Natural killer cell treated with Interleukin-12 subunit alpha and Interleukin-12 subunit beta and Interleukin-15 and Interleukin-18, amount 100 ng/mL, for 72 hours (primary cell): ENCODE measurements at places on chromosomes 5 and 9.
A peak's percentile ranks its signal among the peaks of the same experiment; 100 is the strongest.

DNA sequence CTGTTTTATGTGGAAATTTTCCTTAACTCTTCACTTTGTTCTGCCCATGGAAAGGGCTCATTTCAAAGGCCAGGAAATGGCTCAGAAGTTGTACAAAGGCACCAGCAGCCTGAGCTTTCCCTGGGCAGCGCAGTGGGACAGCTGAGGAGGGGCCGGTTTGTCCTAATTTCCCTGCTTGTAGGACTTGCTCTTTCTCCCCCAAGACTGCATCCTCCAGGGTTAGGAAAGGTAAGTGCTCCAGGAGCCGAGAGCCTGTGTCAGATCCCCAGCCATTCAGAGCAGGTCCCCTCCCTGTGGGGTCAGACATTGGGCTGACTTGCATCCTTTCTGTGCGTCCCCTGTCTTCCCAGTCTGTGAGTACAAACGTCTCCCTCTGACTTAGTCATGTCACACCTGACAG is 43.5 kb downstream of the AGXT2 start:
- no peak for DNase-seq

DNA sequence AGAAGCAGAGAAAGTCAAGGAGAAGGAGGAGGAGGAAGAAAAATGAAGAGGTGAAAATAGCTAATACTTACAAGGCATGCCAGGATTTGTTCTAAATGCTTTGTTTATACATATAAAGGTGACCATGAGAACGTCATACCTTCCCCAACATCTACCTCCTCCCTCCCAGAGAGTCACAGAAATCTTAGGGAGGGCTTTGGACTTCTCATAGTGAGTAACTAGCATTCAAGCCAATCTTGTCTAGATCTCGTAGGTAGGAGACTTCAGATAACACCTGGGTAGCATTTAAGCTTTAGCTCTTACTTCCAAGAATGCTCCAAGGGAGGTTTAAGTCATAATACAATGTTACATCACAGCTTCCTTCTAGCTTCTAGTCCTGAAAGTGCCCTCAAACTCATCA is 36.5 kb upstream of the GPBP1 start:
- DNase-seq, result no peak

DNA sequence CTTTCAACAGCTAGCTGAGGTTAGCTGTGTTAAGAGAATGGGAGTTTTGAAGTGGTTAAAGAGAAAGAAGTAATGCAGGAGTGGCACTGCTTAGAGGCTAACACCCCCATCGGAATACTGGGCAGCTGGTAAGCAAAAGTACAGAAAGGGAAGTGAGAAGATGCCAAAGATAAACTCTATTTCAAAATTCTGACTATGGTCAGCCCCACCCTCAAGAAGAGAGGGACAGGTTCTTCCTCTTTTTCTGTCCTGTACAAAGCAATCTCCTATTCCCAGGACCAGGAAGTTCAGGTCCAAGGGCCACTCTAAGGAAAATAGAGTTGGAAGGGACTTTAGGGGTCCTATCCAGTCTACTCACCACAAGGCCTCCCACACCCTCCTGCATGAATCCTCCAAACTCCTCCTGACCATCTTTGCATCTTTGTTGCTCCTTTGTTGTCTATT is 45.9 kb upstream of the JAK2 start:
- peak; percentile 72 for DNase-seq

DNA sequence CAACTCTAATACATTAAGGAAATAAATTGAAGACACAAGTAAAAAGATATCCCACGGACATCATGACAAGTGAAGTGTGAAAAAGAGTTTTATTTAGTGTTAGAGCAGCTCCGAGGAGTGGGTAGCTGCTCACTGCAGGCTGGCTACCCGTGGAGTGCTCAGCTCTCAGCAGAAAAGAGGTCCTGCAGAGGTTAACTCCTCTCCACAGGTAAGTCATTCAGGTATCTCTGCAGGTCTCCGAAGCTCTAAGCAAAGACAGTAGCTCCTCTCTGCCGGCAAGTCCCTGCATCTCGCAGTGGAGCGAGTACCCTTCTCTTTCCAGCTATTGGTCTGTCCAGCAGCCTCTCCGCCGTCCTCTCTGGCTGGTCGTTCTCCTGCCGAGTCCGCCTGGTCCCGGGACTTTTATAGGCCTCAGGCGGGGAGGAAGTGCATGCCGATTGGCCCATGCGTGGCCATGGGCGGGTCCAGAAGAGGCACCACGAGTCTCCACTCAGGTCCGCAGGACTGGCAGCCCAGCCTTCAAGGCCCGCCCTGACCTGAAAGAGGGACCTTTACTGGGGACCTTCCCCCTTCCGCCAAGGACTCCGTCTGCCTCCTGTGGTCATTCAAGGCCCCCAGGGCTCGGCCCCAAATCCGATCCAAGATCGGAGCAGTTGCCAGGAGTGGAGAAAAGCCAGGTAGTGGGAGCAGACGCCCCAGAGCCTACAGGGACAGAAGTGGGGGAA is 29.9 kb downstream of the BTNL9 start:
- no peak for DNase-seq

DNA sequence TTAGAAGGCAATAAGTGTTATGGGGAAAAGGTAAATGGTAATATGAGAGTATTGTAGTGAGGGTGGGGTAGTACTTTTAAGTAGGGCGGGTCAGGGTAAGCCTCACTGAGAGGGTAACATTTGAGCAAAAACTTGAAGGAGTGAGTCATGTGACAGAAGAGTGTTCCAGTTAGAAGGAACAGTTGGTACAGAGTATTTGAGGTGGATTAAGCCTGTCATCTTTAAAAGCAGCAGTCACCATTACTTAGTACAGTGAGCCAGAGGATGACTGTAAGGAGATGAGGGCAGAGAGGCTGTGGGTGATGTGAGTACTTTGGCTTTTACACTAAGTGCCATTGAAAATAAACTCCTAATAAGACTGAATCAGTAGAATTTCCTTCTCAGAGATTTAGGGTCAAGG is 54.8 kb downstream of the UBAP1 start:
- no peak for DNase-seq

DNA sequence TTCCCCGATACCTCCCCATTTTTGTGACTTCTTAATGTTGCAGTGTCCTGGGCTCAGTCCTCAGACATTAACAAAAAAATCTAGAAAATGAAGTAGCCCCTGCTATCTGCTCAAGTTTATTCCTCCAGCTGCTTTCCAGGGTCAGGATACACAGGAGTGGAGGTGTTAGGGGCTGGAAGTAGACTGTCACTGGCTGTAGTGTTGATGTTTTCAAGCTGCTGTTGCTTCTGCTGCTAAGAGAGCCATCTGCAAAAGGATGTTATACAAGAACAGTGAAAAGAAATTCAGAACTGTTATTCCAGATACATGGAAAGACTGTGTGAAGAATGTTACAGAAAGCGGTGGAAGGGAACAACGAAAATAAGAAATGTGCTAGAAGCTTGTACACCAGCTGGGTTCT is 10.7 kb downstream of the CD14 start:
- no peak for DNase-seq

- DNase-seq, result no peak
Observed at GRCh38 chr5:28855626-28856025, 1817.2 kb upstream of the CDH9 start.

GRCh38 chr5:56873056-56873455 is 36.3 kb upstream of the SETD9 start:
- DNase-seq, result no peak

DNA sequence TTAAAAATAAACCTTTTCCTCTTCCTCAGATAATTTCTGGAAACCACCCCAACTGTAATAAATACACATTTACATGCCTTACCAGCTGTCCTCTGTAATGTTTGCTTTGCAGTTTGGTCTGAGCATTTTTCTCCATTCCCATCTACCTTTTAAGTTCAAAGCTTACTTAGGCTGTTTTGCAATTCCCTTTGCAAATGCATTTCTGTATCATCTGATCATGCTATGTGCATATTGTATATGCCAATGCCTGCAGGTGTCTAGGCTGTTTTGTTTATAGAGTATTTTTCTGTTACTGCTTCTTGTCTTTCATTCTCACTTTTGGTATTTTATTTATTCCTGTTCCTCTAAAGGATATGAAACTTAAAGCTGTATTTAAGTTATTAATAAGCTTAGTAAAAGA is 86.3 kb downstream of the SLC44A1 start:
- no peak for DNase-seq

DNA sequence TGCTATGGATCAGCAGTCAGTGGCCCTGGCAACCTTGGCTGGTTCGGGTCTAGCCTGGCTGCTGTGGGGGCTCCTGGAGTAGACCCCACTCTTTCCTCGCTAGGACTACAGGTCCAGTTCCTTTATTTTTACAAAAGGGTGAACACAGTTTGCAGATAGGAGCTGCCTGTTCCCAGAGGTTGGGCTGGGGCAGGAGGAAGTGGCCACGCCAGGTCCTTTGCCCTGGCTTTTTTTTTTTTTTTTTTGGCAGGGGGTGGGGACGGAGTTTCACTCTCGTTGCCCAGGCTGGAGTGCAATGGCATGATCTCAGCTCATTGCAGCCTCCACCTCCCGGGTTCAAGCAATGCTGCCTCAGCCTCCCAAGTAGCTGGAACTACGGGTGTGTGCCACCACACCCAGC is 7.9 kb downstream of the SLC2A6 start:
- DNase-seq, result no peak

GRCh38 chr5:141514330-141515133 is 25.7 kb downstream of the PCDHGC5 start:
- DNase-seq, result no peak

- DNase-seq, result no peak
Observed at GRCh38 chr5:61289241-61289640, 42.8 kb upstream of the ZSWIM6 start.

DNA sequence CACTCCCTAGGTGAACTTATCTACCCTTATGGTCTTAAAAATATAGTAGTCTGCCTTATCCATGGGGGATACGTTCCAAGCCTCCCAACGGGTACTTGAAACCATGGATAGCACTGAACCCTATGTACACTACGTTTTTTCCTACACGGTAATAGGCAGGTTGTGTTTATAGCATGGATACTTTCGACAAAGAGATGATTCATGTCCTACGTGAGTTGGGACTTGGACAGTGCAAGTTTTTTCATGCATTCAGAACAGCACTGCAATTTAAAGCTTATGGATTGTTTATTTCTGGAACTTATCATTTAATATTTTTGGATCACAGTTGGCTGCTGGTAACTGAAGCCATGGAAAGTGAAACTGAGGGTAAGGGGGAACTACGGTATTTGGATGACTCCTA is 88.1 kb downstream of the CNTLN start:
- no peak for DNase-seq

- DNase-seq, result no peak
Observed at GRCh38 chr5:110869927-110870326, 131.1 kb downstream of the SLC25A46 start.

GRCh38 chr5:150060471-150060870 is 25.9 kb downstream of the CSF1R start:
- no peak for DNase-seq

GRCh38 chr9:69949396-69949795 is 94.3 kb upstream of the MAMDC2 start:
- DNase-seq, result no peak

DNA sequence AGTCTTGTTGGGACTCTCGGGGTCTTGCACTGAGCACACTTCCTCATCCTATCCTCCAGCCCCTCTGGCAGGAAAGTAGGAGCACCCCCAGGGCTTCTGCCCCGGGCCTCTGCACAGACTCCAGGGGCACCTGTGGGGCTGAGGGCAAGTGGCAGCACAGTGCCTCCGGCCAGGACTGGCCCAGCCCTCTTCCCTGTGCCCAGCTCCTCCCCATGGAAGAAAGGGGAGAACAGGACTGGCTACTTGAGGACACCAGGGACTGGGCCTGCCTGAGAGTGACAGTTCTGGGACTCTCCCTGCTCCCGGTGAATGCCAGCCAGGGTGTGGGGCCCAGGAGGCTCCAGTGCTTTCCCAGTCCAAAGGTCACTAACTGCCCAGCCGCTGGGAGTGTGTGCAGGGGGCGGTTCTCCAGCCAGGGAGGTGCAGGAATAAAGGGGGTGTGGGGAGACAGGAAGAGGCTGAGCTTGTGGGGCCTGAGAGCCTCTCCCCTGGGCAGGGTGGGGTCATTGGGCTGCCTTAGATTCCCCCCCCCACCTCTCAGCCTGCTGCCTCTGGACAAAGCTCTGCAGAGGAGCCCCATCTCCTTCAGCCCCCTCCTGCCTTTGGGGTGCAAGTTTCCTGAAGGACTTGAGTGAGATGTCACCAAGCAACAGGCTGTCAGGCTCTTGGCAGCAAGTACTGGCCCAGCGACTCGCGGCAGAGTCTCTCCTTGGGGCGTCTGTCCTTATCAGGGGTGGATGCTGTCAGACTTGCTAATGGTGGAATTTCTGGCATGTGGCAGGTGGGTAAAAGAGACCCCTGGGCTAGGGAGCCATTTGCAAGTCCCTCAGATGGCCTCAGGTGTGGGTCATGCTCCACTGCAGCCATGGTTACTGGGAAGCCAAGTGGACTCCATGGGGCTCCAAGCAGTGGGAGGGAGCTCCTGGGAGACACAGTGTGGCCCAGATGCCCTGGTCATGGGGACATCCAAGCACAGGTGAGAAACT is 19.1 kb upstream of the JADE2 start:
- no peak for DNase-seq

- DNase-seq, result no peak
Observed at GRCh38 chr5:171628633-171628974, 157.0 kb upstream of the SMIM23 start.

- DNase-seq, result no peak
Observed at GRCh38 chr5:125249400-125249799, 503.0 kb upstream of the ZNF608 start.

GRCh38 chr9:86585422-86586143 is 231.4 kb upstream of the TUT7 start:
- no peak for DNase-seq

DNA sequence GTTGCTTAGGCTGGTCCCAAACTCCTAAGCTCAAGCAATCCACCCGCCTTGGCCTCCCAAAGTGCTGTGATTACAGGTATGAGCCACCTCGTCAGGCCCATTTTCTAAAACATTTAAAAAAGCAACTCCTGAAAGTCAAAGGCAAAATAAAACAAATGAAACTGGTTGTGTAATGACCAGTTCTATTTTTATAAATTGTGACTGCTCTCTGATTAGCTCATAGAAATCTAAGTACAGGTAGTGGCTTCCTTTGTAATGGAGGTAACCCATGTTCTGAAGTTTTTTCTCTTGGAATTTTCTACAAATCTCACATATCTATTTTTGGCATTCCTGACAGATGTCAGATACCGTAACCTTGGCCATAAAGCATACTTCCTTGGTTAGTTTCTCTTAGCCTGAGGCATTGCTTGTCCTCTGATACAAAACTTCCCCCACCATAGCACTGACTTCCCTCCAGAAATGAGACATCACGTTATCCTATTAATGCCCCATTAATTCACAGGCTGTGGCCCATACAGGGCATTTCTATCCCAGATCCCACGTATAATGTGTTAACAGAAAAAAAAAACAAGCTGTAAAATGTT is 14.1 kb upstream of the AK3 start:
- no peak for DNase-seq

GRCh38 chr5:78537411-78537810 is 111.2 kb downstream of the LHFPL2 start:
- DNase-seq, result no peak

- peak; percentile 37 for DNase-seq
Observed at GRCh38 chr5:149853701-149854100, 90.9 kb downstream of the PDE6A start.

DNA sequence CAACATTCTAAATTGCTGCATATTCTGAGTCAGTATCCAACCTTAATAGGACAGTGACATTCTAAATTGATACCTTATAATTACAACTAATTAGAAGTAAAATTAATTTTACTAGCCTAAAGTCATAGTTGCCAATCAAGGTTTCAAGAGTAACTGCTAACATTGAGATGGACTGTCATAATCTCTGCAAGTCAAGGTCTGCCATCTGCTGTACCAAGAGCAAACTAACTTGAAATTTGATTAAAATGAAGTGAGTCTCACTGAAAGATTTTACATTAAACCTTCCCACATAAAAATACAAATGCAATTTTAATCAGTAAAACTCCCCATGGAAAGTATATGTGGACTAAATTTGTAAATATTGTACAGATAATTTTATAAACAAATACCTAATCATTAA is 235.3 kb downstream of the PRDM9 start:
- DNase-seq, result no peak

GRCh38 chr5:78615697-78616096 is 32.9 kb downstream of the LHFPL2 start:
- no peak for DNase-seq
